ENCODE measurements at places on chromosomes 2 and 18.

GRCh38 chr2:20106746-20107145 lies 55.3 kb upstream of the LAPTM4A start:
- DNase-seq, result peak; percentile 86

- DNase-seq, result no peak
These were observed 4.6 kb downstream of the MLPH start for GRCh38 chr2:237491515-237492118.

- no peak for DNase-seq
These were observed 1087.5 kb upstream of the NXPH2 start for GRCh38 chr2:139867601-139868226.

GRCh38 chr2:42127425-42128424 lies 41.4 kb upstream of the EML4 start:
- DNase-seq, result no peak

- no peak for DNase-seq
These were observed 241.4 kb downstream of the NCKAP5 start for GRCh38 chr2:133326652-133327397.

GRCh38 chr18:58264840-58265239 lies 220.8 kb downstream of the NEDD4L start:
- DNase-seq, result no peak

- DNase-seq, result no peak
These were observed 8.9 kb downstream of the EMILIN2 start for GRCh38 chr18:2855560-2856350.

DNA sequence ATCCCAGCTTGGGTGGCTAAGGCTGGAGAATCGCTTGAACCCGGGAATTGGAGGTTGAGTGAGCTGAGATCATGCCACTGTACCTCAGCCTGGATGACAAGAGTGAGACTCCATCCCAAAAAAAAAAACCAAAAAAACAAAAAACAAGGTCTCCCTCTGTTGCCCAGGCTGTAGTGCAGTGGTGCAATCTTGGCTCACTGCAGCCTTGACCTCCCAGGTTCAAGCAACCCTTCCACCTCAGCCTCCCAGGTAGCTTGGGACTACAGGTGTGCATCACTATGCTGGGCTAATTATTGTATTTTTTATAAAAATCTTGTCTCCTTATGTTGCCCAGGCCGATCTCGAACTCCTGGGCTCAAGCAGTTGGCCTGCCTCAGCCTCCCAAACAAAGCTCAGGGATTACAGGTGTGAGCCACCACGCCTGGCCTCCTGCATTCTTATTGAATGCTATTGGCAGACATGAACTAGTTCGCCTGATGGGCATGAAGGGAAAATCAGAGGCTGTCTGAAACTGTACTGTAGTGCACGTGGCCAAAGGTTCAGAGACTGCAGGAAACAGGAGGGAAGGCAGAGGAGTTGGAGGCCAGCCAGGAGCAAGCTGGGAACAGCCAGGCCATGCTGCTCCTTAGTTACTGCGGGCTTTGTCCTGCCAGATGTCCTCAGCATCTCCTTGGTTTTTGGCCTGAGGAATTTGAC lies 16.0 kb upstream of the ASXL2 start:
- DNase-seq, result no peak

- DNase-seq, result no peak
These were observed 162.0 kb upstream of the MSH6 start for GRCh38 chr2:47620770-47621437.

- no peak for DNase-seq
These were observed 12.8 kb upstream of the CAVIN2 start for GRCh38 chr2:191859681-191860080.
